ENCODE measurements at places on chromosomes 4 and X. TPM values are rescaled to one million over a fixed set of nuclear protein-coding genes. Genes with fewer than 3 reads are reported as not detected.

AMTN gene
- 1.9 TPM for total RNA-seq

EXOC1 gene
- total RNA-seq = 50.5 TPM

LRRC66 gene
- under 0.01 TPM for total RNA-seq

DKK2 gene
- total RNA-seq = under 0.01 TPM

MAP3K15 gene
- not detected for total RNA-seq

HELT gene
- not detected for total RNA-seq

MCUB gene
- 12.0 TPM for total RNA-seq
